Bone marrow (tissue), 2 donors: ENCODE measurements at places on chromosomes 2 and 18.

DNA sequence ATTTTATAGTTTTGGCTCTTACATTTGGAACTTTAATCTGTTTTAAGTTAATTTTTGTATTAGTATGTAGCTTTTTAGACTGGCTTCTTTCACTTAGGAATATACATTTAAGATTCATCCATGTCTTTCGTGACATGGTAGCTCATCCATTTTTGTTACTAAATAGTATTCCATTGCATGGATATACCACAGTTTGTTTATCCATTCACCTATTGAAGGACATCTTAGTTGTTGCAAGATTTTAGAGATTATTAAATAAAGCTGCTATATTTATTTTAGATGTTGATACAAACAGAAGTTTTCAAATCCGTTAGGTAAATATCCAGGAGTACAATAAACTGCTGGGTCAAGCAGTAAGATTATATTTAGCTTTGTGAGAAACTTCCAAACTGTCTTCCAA, 58.0 kb upstream of the ZNF521 start:
- no peak for DNase-seq

DNA sequence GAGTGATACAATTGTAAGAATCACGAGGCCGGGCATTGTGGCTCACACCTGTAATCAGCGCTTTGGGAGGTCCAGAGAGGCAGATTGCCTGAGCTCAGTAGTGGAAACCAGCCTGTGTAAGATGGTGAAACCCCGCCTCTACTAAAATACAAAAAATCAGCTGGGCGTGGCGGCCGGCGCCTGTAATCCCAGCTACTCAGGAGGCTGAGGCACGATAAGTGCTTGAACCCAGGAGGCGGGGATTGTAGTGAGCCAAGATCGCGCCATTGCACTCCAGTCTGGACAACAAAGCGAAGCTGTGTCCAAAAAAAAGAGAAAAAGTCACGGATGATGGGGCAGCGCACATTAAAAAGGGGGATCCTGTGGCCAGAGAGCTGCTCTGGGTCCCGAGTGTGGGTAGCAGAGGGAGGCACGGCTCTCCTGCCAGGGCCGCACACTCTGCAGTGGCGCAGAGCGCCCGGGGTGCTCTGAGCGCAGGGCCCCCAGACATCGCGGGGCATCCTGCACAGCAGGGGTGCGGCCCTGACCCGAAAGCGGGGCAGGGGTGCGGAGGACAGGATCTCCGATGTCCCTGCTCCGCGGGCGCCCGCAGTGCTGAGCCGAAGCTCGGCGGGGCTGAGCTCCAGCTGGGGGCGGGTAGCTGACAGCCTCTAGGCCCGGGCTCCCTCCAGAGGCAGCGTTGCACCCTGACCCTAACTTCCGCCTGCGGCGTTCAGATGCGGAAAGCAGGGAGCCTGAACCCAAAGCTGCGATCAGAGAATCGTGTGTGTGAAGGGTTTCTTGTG, 30.4 kb upstream of the RAB6D start:
- DNase-seq = no peak

GRCh38 chr18:58106289-58107070, 62.5 kb downstream of the NEDD4L start:
- no peak for DNase-seq

GRCh38 chr2:48548840-48549239, 18.9 kb downstream of the STON1 start:
- no peak for DNase-seq

GRCh38 chr2:6784291-6784690, 81.4 kb downstream of the CMPK2 start:
- no peak for DNase-seq

DNA sequence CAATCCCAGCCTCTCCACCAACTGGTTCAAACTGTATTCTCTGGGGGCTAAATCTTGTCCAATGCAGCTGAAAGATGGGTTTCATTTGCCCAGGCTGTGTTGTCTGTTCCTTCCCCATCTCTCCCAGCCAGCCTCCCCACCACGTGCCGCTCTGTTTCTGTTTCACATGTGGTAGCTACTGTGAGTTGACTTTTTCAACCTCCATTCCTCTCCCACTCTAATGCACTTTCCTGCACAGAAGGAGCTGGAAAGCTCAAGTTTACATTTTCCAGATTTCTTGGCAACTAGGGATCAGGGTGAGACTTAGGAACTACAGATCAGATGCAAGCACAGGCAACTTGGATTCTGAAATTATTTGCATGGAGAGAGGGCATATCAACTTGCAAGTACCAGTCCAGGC, 19.0 kb upstream of the NPAS2 start:
- no peak for DNase-seq

- DNase-seq = no peak
Observed at GRCh38 chr2:71609958-71610357, 156.6 kb downstream of the DYSF start.
